ENCODE measurements at places on chromosomes 7 and 10.

DNA sequence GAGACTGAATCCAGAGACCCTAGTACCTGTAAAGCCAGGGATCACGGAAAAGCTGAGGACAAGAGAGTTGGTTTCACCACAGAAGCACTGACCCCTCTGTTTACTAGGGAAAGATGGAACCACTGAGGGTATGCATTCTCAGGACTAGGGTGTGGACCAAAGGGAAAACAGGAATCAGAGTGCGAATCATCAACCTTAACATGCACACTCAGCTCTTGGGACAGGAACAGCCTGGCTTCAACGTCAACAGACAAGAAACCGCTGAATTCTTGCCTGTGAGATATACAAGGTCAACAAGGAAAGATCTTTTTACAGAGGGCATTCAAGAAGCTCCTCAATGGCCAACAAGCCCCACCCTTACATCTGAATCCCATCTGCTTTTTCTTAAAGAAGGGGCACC lies 14.9 kb downstream of the TNRC18 start:
- DNase-seq: no peak

- DNase-seq: no peak
Observed at GRCh38 chr7:72080865-72081510, 331.1 kb downstream of the CALN1 start.

- DNase-seq: no peak
Observed at GRCh38 chr7:93117327-93117726, 452 bp downstream of the SAMD9 start.

DNA sequence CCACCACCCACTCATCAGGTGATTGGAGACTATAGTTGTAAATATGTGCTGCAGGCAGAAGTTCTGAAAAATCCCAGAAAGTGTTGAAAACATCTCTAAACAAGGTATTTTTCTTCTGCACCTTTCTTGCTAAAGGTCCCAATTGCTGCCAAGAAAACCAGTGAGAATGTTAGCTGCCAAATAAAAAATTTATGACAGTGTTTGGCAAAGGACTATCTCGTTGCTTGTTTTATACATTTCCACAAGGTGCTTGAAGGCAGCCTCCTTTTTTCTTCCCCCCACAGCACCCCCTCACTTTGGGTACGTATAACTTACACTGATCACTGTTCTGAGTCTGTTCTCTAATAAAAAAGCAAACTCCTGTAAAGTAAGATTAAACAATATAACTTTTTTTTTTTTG lies 158.6 kb upstream of the TCF7L2 start:
- no peak for DNase-seq

DNA sequence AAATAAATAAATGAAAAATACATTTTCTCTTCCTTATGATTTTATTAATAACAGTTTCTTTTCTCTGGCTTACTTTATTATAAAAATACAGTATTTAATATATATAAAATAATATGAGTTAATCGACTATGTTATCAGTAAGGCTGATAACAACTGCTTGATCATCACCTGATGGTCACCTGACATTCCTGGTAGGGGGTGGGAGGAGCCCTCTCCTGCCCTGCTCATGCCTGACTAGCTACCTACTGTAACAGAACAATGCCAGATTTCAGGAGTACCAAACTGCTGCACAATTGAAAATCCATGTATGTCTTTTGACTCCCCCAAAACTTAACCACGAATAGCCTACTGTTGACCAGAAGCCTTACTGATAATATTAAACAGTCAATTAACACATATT lies 1.3 kb upstream of the APBB1IP start:
- DNase-seq: no peak

GRCh38 chr7:154953006-154953684 lies 49.8 kb downstream of the PAXIP1 start:
- DNase-seq: peak; percentile 64

DNA sequence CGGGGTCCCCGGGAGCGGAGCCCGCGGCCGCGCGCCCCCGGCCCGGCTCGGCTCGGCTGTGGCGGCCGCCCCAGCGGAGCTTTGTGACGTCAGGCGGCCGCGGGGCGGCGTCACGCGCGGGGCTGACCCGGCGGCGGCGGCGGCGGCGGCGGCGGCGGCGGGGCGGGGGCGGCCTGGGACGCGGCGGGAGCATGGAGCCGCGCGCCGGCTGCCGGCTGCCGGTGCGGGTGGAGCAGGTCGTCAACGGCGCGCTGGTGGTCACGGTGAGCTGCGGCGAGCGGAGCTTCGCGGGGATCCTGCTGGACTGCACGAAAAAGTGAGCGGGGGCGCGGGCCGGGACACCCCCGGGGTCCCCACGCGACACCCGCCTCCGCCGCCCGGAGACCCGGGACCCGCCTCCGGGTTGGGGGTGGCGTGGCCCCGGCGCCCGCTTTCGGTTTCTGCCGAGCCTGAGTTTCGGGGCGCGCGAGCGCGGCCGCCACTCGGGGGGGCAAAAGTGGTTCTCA lies at the start of gene PWWP2B:
Gene PWWP2B (plus strand): TSS at position 165 of the 506 bp plus-strand sequence. CDS start 27 bp downstream, at position 192.
- peak; percentile 57 for DNase-seq

DNA sequence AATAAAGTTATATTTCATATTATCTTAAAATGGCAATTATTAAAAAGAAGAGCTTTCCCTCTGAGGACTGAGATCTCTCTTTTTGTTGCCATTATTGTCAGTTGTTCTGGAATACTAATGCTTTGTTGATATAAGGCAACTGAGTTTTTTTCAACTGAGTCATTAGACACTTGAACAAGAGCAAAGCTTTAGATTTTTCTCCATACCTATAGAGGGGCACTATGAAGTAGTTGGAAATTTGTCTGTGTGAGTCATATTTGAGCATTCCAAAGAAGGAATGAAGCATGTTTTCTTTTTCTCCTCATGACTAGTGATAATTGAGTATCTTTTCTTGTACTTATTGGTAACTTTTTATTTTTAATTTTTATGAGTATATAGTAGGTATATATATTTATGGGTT lies 24.5 kb downstream of the RPA3 start:
- no peak for DNase-seq

- DNase-seq: no peak
Observed at GRCh38 chr7:98134420-98135228, 28.0 kb downstream of the LMTK2 start.

DNA sequence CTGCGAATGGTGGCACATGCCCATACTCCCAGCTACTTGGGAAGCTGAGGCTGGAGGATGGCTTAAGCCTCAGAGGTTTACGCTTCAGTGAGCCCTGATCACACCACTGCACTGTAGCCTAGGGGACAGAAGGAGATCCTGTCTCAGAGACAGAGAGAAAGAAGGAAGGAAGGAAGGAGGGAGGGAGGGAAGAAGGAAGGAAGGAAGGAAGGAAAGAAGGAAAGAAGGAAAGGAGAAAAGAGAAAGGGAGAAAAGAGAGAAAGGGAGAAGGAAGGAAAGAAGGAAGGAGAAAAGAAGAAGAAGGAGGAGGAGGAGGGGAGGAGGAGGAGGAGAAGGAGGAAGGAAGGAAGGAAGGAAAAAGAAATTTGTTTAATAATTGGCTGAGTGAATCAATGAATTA lies 13.0 kb upstream of the SAR1A start:
- DNase-seq: no peak

DNA sequence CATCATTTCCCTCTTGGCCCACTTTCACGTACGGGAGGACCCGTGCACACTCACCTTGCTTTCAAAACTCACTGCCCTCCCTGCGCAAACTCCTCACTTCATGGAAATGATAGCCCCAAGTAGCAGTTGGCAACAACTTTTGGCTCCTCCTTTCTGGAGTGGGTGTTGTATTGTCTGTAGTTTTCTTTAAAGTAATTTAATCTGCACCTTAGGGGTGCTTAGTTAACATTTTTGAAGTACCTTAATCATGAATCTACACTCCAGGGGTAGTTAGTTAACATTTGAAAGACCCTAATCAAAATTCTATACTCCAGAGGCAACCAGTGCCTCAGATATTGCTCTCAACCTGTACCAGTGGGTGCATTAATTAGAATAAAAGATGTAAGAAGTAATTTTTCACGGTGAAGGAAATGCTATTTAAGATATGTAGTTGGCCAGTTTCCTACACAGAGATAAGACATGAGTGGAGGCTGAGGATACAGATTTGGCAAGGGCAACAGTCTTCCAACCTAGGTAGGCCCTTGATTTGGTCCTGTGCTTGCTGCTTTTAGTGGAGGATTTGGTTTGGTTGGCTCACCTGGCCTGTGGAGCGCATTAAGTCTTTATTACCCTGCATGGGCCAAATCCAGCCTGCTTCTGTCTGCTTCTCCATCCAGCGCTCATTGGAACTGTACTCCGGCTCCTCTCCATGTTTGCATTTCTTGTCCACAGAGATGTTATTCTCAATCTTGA lies 93.0 kb downstream of the EXOC4 start:
- no peak for DNase-seq

- DNase-seq: no peak
Observed at GRCh38 chr7:28666154-28666553, 253.8 kb downstream of the CREB5 start.

- no peak for DNase-seq
Observed at GRCh38 chr7:144709066-144709465, 126.8 kb downstream of the TPK1 start.

DNA sequence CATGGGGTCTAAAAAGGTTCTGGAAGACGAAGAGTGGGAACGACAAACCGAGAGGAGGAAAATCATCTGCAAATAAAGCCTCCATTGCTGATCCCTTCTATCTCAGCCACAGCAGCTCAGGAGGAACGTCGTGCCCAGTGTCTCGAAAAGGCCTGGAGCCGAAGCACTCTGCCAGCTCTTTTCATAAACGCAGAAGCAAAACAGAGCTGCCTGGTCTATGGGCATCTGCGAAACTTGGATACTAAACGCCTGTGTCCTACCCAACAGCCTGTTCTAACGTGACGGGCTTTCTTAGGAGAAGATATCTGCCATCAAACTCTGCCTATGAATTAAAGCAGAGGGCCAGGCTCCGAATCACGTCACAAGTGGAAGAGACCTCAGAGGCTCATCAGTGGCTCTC lies 68.7 kb downstream of the GNA12 start:
- no peak for DNase-seq

- no peak for DNase-seq
Observed at GRCh38 chr10:15322356-15322755, 48.7 kb downstream of the FAM171A1 start.

DNA sequence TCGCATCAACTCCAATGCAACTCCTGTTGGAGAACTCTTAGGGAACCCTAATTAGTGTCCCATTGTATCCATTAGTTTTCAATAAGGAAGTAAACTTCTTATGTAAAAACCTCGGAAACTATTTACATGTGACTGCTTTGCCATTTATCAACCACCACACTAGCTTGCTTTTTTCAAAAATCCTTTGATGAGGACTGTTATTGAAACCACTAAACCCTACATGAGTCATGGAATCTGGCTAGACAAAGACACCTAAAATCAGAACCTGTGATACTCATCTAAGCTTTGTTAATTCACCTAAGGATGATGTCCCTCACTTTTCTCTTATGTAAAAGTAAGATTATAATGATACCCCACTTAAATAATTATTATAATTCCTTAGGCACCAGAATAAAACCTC lies 414.1 kb upstream of the ETV1 start:
- no peak for DNase-seq

DNA sequence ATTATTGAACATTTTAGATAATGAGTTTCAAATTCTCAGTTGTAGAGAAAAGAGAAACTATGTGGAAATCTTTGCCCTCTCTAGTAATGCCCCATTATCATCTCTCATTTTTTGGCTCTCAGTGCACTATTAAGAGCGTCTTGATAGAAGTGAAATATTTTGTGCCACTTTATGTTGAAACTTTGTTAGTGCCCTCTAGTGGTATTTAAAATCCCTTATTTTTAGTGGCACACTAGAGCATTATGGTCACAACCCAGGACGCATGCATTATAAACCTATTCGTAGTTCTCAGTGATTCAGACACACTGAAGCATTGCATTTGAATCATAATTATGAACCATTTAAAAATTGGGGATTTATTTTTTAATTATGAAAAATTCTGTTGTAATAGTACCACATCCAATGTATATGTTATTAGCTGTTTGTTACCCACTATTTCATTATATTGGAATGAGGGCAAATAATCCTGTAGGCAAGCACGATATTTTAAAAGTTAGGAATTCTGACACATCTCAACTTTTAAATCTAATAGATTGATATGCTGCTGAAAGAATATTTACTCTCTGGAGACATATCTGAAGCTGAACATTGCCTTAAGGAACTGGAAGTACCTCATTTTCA lies 21.9 kb downstream of the PDCD4 start:
- DNase-seq: no peak

DNA sequence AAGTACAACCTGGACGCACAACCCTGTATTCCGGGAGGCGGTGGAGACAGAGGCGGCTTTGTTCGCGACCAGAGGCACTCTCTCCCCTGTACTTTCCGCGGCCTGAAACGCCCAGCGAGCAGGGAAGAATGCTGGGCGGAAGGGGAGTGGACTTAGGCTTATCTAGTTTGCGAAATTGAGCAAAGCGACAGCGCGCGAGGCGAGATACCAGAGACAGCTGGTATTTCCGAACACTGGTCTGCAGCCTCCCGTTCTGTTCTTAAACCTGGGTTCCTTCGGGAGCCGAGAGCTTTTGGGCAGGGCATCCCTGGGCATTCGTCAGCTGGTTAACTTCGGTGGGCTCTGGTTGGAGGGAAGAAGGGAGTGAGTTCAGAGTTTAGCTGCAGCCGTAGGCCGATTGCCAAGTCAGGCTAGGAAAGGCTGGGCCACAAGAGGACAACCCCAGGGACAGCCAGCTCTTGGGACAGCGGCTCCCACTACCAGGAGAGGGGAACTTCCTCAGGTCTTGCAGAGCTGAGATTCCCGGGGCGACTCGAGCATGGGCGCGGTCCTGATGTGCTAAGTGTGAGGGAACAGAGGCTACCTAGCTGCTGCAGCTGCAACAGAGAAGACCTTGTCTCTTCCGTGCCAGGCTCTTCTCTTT lies 3.9 kb downstream of the HMX3 start:
- no peak for DNase-seq

- DNase-seq: no peak
Observed at GRCh38 chr7:55261386-55261770, 103.8 kb upstream of the LANCL2 start.

DNA sequence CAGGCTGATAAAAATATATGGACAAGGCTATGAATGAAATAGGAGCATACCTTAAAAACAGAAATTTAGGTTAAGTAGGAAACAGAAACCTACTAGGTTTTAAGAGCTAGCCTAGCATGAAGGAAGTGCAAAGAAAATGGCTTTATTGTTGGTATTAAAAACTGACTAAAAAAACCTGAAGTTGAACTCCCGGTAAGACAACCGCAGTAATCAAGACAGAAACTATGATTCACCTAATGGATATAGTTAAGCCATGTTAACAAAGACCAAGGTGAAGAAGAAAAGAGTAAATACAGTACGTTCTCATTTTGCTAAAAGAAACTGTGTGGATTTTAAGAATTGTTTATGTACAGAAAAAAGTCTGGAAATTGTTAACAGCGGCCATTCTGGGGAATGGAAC lies 2.5 kb downstream of the RTKN2 start:
- DNase-seq: no peak
